ENCODE measurements at places on chromosomes 5 and 9. TPM values are rescaled to one million over a fixed set of nuclear protein-coding genes. Genes with fewer than 3 reads are reported as not detected.

The CCL27 gene
- 0.58 TPM for polyA plus RNA-seq

DNA sequence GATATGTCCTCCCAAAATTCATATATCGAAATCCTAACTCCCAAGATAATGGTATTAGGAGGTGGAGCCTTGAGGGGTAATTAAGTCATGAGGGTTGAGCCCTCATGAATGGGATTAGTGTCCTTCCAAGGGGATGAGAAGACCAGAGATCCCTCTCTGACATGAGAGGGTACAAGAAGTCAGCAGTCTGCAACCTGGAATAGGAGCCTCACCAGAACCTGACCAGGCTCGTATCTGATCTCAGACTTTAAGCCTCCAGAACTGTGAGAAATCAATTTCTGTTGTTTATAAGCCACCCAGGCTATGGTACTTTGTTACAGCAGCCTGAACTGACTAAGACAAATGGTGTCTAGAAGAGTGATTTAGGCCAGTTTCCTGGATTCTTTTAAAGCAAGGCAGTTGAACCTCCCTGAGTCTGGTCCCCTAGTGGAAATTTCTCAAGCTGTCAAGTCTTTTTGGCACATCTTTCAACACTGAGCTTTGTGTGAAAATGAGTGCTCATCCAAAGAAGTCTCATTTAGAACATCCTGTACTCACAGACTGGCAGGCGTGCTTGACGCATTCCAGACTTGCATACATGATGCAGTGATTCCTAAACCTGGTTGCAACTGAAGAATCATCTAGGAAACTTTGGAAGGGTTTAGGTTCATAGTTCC is 254.8 kb upstream of the PPP1R2B start:
- DNase-seq = no peak

DNA sequence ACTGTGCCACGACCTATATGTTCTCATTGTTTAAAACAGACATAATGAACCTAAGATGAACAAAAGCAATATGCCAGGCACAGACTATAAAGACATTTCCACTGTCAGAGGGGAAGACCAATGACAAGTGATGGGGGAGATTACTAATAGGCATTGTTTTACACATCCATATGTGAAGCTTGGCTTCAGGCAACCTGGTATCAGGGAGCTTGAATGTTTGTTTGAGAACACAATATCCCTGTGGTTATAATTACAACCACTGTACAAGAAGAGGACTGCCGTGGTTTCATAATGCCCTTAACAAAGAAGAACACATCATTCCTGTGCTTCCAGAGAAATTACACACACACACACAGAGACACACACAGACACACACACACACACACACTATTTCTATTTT is 385.7 kb downstream of the BNC2 start:
- no peak for DNase-seq

DNA sequence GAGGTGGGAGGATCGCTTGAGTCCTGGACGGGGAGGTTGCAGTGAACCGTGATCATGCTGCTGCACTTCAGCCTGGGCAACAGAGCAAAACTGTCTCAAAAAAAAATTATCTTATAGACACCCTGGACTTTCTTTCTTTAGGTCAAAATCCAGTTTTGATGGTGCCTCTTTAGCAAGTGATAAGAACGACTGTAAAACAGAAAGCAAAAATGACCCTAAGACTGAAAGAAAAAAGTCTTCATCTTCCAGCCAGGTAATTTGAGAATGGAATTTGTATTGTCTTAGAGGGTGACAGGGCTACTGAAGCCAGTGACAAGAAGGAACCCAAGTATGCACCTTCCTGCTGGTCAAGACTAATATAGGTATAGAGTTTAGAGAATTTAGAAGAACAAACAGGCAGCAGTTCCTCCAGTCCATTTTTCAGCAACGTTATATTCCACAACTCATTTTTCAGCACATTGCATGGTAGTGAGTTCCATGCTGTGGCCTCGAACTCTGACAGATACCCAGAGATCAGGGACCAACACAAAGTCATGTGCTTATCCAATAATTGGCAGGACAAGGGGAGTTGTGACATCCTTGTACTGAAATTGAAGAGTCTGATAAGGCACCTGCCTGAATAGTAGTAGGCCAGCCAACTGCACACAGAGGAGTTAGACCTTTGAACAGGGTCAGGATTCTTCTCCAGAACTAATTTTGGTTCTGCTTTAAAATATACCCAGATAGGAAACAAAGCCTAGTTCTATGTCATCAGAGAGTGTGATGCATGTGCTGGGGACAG is 46.5 kb downstream of the GRAMD2B start:
- DNase-seq = no peak

The FUBP3 gene
- polyA plus RNA-seq = 24.3 TPM

The SGCD gene
- 1.8 TPM for polyA plus RNA-seq

The ISL1 gene
- polyA plus RNA-seq = 7.9 TPM

DNA sequence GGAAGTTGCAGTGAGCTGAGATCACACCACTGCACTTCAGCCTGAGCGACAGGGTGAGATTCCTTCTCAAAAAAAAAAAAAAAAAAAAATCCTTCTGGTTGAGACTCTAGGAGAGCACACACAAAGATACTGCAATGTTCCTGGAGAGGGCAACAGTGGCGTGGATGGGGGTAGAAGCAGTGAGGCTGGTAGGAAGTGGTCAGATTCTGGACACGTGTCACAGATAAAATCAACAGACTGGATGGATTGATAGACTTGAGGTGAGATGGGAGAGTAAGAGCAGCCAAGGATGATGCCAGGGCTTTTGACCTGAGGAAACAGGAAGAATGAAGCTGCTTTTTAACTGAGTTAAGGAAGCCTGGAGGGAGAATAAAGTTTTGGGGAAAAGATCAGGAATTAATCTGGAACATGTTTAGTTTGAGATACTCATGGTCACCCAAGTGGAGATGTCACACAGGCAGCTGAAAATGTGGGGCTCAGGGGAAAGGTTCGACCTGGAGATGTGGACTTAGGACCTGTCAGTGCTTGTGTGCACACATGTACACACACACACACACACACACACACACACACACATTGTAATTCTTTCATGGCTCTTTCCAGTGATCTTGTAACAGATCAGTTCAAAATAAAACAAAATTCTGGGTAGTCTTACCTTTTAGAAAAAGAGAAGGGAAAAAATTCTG is 88.1 kb downstream of the FANCC start:
- DNase-seq = no peak
